ENCODE measurements at places on chromosomes 13 and 19. TPM values are rescaled to one million over a fixed set of nuclear protein-coding genes. Genes with fewer than 3 reads are reported as not detected.

Gene GRIN2D
- 1.1 TPM for total RNA-seq

Gene PGLYRP1
- not detected for total RNA-seq

Gene ATP8A2
- 0.03 TPM for total RNA-seq

Gene C1QTNF9B
- total RNA-seq: not detected

Gene TEX101
- total RNA-seq: not detected

Gene ZC3H4
- total RNA-seq: 10.4 TPM

Gene ZSCAN5C
- total RNA-seq: not detected

Measured in smooth muscle cell of the pulmonary artery (primary cell).